ENCODE measurements at places on chromosomes 13 and 19.
A peak's percentile ranks its signal among the peaks of the same experiment; 100 is the strongest.

DNA sequence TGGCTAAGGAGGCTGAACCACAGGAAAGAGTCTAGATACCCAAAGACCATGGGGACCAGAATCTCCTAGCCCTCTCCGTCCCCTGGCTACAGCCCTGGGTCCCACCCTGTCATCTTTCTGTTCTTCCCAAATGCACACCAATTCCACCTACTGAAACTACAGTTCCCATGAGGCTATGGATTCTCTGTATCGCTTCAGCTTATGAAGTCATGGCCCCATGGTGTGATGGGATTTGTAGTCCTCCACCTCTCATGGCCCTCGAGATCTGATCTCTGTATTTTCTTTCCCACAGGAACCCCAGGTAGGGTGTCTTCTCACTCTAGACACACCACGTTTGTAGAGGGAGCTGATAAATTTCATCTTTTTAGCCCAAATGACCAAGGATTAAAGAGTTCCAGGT is 11.8 kb downstream of the PTPRH start:
- DNase-seq, result peak; percentile 22

GRCh38 chr19:3665681-3666544 is 34.4 kb downstream of the PIP5K1C start:
- DNase-seq, result peak; percentile 95

DNA sequence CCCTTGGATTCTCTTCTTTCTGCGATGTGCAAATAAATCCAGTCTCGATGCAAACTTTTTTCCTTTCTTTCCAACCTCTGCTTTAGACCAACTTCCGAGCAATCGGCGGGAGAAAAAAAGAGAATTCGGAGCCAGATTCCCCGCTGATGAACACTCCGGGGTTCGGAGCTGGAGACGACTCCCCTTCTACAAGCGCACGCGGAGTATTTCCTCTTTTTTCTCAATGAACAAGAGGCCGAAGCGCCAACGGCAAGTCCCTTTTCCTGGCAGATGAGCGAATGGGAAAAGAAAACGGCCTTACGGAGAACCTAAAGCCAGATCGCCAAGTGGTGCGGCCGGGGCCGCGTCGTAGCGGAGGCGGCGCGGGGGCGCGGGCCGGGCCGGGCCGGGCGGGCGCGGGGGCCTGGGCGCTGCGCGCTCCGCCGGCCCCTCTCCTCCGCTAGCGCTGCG is 250 bp downstream of the SPRY2 start:
- DNase-seq, result no peak

GRCh38 chr19:50479761-50480251 is 3.2 kb upstream of the GARIN5A start:
- DNase-seq, result no peak

- no peak for DNase-seq
Measured at GRCh38 chr13:90416519-90416918, 931.0 kb upstream of the MIR17HG start.

GRCh38 chr19:9971166-9971897 is 35.0 kb upstream of the OLFM2 start:
- no peak for DNase-seq

DNA sequence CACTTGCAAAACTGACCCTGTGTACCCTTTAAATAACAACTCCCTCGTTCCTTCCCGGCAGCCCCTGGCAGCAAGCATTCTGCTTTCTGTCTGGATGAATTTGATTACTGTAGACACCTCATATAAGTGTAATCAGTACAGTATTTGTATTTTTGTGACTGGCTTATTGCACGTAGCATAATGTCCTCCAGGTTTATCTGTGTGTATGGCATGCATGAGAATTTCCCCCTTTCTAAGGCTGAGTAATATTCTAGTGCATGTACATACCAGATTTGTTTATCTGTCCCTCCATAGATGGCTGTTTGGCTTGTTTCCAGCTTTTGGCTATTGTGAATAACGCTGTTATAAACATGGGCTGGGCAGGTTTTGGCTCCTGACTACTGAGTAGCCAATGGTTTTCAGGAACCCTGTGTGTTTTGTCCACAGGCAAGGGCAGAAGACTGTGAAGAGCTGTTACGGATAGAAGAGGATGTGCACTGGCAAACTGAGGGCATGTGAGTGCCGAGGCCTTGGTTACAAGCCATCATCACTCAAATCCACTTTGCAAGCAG is 98.0 kb downstream of the ESD start:
- no peak for DNase-seq

GRCh38 chr19:51124729-51125128 is at the start of gene SIGLEC9:
TSS of gene SIGLEC9 (plus strand) at chr19:51124906. CDS start at chr19:51124975, 69 bp downstream.
- no peak for DNase-seq

DNA sequence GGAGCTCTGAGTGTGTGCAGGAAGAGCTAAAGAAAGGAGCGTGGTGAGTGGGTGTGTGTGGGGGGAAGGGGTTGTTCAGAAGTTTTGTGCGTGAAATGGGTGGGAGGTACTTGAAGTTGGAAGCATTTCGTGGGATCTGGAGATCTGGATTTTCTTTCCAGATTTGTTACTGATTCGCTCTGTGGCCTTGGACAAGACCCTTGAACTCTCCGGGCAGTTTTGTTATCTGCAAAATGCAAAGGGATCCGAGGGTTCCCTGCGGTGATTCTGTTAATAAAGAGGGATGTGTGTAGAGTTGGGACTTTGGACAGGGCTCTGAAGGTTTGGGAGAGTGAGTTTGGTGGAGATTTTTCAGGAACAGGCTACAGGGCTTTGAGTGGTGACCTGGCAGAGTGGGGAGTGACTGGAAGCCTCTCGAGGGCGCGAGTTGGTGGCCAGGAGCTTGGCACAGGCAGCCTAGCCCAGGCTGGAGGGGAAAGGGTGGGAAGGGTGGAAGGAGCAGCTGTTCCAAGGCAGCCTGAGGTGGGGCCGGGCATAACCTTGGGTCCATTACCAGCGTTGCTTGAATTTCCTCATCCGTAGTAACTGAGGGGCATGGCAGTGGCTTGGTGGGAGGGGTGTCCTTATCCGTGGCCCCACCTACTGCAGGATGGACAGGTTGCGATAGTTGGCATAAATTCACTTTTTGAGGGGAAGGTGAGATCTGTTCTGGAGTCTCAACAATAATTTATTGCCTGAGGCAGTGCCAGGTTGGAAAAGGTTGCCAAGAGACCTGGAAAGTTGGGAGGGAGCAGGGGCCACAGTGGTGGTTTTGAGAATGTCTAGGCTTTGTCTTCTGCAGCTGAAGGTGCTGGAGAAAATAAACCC is 2.1 kb downstream of the ACTN4 start:
- DNase-seq, result no peak

GRCh38 chr13:101178406-101178805 is 237.9 kb downstream of the NALCN start:
- DNase-seq, result no peak

GRCh38 chr19:2602391-2603181 is 99.9 kb downstream of the GNG7 start:
- peak; percentile 73 for DNase-seq

- DNase-seq, result no peak
Measured at GRCh38 chr13:46492946-46493345, 60.0 kb upstream of the LRCH1 start.

- DNase-seq, result no peak
Measured at GRCh38 chr13:110546926-110547325, 14.6 kb downstream of the RAB20 start.

DNA sequence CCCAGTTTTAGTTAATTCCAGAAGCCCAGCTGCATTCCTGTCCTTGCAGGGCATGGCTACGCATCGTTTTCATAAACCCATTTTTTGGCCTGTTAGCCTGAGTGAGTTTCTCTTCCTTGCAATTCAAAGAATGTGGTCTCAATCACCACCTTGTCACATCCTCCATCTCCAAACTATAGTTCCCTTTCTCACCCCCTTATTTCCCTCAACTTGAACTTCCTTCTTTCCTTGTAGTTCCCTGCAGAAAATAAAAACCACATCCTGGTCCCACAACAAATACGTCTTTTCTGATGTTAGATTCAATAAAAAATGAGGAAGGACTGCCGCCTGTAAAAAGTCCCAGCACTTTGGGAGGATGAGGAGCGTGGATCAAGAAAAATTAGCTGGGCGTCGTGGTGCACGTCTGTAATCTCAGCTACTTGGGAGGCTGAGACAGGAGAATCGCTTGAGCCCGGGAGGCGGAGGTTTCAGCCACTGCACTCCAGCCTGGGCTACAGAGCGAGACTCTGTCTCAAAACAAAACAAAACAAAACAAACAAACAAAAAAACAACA is 13.2 kb downstream of the ADGRE3 start:
- DNase-seq, result no peak

- DNase-seq, result no peak
Measured at GRCh38 chr19:33514885-33515551, 6.6 kb downstream of the PEPD start.

GRCh38 chr13:20559659-20560356 is 7.1 kb upstream of the IFT88 start:
- no peak for DNase-seq

DNA sequence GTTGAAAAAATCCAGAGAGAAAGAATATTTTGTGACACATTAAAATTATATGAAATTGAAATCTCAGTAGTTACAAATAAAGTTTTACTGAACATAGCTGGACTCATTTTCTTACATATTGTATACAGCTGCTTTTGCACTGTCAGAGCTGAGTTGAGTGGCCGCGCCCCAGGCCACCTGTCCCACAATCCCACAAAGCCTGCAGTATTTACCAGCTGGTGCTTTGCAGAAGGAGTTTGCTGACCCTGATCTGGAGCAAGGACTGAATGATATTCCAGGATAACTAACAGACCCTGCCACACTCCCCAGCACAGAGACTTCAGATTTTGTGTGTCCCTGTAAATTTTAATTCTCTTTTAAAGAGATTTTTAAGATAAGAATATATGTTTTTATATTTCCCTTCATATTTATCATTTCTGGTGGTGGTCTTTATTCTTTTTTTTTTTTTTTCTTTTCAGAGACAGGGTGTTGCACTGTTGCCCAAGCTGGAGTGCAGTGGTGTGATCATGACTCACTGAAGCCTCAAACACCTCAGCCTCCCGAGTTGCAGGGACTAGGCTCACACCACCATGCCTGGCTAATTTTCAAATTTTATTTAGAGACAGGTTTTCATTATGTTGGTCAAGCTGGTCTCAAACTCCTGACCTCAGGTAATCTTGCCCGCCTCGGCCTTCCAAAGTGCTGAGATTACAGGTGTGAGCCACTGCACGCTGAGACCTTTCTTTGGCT is 48.5 kb downstream of the TDRD12 start:
- DNase-seq, result no peak

GRCh38 chr13:111401151-111401550 is 80.7 kb downstream of the TEX29 start:
- no peak for DNase-seq

DNA sequence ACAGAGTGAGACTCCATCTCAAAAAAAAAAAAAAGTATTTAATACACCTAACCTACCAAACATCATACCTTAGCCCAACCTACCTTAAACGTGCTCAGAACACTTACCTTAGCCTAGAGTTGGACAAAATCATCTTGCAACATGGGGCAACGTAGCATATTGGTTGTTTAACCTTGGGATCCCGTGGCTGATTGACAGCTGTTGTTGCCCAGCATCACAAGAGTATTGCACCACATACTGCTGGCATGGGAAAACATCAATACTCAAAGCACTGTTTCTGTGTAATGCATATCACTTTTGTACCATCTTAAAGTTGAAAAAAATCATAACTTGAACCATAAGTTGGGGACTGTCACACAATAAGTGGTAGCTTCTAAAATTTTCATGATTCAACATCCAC is 73.8 kb upstream of the MIR17HG start:
- DNase-seq, result no peak

DNA sequence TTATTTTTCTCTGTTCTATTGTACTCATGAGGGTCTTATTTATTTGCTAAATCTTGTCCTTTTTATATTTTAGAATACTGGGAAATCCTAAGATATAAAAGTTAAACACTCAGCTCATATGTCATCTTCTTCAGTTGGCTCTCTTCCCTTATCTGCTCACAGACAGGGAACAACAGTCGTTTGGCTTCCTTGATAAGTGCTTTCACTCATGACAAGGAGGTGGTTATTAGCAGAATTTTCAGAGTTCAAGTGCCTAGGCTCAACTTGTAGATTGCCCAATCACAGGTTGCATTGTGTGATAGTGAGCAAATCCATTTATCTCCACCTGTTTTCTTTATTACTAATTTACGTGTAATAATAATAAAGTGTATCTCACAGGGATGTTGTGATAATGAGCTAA is 620.3 kb upstream of the PCDH20 start:
- DNase-seq, result no peak

- DNase-seq, result no peak
Measured at GRCh38 chr13:49597043-49597641, 11.8 kb upstream of the RCBTB1 start.

DNA sequence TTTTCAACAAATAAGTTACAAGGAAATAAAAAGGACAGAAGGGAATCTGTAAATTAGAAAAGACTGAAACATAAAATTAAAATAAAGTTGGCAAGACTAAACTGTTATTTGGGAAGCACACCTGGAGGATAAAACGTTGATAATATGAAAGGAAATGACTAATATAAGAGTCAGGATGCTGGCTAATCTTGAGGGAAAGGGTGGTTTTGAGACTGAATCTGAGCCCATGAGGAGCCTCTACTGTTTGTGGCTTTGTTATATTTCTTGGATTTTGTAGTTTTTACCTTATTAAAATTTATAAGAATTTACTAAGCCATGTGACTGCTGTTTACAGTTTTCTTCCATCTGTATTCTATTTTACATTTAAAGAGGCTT is 718.0 kb upstream of the SPRY2 start:
- no peak for DNase-seq

DNA sequence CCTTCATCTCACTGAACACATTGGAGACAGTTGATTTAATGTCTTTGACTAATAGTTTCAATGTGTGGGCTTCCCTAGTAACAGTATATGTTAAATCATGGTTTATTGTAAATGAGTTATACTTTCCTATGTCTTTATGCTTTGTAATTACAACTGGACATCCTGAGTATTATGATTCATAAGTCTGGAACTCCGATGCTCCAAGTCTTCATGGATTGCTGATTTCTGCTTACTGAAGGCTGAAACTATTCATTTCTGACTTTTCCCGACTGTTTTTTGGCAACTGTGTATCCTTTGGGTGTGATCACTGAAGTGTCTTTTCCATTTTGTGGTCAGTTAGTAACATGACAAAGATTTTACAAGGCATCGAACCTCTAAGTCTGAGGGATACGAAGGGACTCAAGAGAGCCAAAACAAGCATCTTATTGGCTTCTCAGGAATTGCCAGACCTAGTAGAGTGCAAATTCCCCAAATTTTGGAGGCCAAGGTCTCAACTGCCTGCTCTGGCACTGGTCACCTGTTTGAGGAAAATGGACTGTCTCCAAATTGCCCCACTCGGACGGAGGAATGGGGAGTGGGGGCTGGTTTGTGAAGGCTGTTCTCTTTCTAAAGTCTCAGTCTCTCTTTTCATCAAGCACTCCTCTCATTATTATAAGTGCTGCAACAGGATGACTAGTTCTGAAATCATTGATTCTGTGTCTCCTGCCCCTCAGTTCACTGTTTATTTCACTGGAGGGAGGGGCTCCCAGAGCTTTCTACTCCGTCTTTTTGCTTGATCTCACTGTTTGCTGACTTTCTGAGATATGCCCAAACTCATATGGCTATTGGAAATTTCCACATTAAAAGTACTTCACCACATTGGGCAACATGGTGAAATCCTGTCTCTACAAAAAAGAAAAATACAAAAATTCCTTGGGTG is 20.2 kb upstream of the CD70 start:
- no peak for DNase-seq

GRCh38 chr19:22532388-22533300 is 101.5 kb upstream of the ZNF492 start:
- DNase-seq, result peak; percentile 56
